ENCODE measurements at places on chromosomes 2 and 18.

DNA sequence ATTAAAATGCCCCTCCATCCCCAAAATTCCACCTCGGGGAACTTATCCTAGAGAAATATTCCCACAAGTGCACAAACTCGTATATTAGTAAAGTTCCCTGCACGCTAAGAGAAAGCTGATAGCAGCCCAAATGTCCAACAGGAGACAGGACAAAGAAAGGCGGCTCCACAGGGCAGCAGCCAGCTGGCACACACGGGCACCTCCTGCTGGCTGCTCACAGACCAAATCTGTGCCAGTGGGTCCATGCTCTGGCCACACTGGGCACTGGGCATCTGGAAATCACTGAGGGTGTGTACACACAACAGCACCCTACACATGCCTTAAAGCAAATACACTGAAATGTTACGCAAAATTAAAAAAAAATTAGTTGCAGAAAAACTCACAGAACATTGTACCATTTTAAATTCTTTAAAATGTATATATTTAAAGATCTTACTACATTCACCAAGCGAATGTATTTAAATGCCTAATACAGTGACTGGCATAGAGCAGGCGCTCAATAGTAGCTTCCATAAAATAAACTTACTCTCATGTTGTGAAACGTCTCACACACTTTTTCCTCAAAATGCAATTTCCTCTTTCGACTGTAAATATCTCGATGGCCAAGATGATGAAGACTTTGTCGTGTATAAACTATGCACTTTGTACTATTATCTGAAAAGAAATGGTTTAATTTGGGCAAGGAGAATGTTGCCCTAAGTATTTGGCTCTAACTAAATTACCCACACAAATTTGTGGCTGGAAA is 19.4 kb downstream of the ZNF516 start:
- no peak for DNase-seq

DNA sequence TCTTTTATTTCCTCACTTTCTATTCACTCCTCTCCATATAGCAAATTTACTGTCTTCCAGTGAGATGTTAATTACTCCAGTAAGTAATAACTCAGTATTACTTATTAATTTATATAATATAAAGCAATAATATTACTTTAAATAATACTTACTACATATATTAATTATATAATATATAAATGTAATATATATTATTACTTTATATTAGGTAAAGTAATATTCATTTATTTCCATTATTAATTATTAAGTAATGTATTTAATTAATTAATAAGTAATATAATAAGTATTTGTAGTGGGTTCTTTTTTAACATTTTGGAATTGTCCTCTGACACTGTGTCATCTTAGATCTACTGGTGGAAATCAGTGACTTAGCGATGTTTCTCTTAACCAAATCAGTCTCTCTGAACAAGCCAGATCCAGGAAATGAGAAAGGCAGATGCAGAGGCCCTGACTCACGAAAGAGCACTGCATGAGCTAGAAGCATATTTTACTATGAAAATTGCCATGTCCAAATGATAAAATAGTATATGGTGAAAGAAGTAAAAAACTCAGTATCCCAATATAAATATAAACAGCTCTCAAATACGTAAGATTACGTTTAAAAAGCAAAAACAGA is 115.9 kb downstream of the DSEL start:
- no peak for DNase-seq

DNA sequence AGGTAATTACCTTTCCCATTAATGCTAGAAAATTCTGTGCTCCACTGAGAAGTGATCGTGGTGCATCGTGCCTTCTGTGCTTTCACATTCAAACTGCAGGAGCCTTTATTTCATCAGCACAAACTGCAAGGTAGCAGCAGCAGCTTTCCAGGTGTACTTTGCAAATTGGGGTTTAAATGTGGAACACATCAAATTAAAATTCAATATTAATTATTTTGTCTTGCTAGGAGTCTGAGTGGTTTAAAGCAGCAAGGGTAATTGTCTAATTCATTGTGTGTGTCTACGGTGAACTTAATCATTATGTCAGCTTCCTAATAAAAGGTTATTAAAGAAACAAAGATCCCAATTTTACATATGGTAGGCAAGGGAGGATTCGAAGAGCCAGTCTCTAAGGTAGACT is 180.8 kb upstream of the ATP5MC3 start:
- no peak for DNase-seq

DNA sequence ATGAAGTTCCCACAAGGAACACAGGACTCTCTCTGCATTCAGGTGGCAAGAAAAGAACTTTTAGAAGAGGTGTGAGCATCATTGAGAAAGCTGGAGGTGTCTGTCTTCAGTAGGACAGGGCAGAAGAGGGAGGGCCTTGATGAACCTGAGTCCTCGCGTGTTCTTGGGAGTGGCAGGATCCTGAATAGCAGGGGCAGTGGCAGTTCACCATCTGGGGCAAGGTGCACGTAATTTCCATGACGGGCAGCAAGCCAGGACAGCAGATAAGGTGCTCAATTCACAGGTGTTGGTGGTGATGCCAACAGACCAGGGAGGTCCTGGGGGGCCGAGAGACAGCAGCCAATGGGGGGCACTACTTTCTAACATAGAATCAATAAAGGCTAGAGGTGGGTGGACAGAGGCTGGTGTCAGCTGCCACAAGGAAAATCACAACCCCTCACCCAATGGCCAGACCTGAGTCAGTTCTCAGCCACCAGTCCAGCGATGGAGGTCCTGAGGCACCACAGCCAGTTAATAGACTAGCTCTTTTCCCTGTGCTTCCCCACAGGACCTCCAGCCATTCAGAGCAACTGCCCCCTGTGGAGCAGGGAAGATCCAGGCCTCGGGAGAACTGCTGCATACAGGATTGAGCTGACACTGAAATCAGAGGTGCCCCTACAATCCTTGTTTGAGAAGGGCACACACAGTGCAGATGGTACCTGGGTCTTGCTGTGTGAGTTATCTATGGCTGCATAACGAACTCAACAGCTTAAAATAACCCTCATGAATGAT is 10.9 kb upstream of the HDAC4 start:
- DNase-seq = no peak

- DNase-seq = no peak
These were observed 179.6 kb downstream of the TPGS2 start for GRCh38 chr18:36649205-36649604.

GRCh38 chr2:44869761-44870160 is 71.7 kb upstream of the SIX3 start:
- DNase-seq = no peak

DNA sequence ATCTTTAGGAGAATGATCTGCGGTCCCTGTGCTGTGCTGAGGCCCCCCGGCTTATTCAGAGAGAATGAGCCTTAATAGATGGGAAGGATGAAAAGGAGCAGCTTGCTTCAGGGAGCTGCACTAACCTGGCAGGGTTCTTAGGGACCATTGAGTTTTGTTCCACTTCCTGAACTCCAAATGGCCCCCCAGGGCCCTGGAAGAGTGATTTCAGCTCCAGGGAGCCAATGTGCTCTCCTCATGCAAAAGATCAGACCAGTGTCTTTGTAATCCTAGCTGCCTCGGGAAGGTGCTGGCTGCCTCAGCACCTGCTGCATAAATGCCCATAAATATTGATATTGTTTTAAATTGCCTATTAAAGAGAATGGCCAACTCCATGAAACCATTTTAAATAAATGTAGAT is 210.2 kb downstream of the NCK2 start:
- no peak for DNase-seq

- DNase-seq = no peak
These were observed 10.4 kb upstream of the DNAH7 start for GRCh38 chr2:196079052-196079451.

DNA sequence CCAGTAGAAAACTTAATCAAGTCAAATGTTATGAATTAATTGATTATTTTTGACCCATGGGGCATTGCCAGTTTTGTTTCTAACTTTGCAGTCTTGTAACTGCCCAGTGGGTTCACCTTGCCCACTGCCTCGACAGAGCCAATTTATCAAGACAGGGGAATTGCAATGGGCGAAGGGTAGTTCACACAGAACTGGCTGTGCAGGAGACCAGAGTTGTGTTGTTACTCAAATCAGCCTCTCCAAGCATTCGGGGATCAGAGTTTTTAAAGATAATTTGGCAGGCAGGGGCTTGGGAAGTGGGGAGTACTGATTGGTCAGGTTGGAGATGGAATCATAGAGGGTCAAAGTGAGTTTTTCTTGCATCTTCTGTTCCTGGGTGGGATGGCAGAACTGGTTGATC is 168.5 kb upstream of the COPS8 start:
- no peak for DNase-seq

GRCh38 chr18:23626451-23627279 is 36.0 kb downstream of the ANKRD29 start:
- no peak for DNase-seq

DNA sequence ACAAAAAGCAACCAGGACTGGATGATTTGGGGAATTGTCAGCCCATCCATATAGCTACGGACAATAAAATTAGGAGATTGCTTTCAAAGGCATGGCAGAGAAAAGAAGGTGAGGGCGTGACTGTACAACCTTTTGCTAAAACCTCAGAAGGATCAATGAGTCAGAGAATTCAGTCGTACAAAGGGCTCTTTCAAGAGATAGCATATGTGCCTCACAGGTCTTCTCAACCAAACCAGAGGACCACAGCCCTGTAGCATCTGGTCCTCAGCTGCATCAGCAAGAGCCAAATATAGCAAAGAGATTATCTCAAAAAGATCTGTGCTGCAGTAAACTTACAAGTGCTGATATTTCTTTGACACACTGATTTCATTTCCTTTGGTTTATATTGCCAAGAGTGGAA is 149.9 kb upstream of the RAB6C start:
- DNase-seq = no peak

DNA sequence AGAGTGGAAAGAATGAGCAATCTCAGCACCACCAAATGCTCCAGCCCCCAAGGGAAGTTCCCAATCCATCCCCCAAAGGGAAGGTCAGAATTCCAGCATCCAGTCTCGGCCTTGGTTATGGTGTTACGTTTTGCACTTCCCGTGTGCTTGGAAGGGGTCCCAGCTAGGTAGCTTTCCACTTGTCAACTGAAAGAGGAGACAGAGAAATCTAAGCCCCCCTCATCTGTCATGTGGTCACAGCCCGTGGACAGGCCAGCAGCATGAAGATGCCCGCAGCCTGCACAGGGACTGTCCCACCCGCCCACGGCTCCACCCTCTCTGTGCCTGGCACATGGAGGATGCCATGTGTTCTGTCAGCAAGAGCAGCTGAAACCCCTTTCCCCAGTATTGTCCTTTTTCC is 32.1 kb downstream of the RHOB start:
- no peak for DNase-seq

DNA sequence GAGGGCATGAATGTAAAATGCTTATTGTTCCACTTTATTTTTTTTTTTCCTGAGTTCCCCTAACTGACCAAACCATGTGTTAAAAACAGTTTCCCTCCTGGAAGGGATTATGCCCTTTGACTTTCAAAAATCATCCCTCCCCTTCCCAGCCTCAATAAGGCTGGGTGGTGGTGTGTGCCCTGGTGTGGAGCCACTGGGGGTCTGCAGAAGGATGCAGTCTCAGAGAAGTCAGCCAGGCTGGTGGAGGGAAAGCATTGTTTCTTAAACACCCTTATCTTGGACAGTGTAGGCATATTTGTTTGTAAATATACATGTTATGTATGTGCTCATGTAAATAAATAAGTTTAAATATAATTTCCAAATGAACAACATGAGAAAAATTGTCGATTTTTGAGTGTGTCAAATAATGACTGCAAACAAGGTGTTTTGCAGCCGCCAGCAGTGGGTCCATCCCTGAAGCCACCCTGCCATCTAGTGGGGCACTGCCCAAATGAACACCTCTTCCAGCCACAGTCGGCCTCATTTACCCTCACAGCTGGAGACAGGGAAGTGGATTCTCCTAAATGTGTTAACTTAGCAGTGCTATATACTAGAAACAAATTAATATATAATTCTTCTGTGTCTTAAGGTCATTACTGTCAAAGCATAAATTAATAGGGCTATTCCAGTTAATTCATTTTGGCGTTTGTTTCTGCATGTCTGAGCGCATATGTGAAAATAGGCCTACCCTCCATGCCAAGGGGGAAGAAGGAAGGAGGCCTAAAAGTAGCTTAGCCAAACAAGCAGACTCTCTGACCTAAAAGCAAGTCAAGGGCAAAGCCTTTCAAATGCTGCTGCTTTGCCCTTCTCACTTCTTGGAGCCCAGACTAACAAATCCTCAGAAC is 209.6 kb upstream of the PIK3C3 start:
- DNase-seq = no peak

DNA sequence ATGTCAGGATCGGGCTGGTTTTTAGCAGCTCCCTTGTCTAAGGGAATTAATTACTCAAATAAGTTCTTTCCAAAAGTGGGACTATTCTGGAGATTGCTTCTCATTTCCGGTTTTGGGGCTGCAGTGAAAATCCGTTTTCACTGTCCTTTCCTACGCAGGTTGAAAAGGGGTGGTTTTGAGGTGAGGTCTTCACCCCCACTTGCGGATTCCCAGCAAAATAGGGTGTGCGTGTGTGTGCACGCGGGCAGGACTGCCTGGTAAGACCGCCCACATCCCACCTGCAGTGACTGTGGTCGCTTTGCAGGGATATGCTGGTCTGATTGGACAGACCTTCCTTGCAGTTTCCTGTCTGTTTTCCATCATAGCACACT is 472 bp upstream of the PLEKHM3 start:
- DNase-seq = peak; percentile 5

GRCh38 chr2:120738786-120739437 is 3.2 kb downstream of the GLI2 start:
- DNase-seq = no peak

- DNase-seq = no peak
These were observed 233.0 kb downstream of the TFCP2L1 start for GRCh38 chr2:121052023-121052422.

- no peak for DNase-seq
These were observed 1.5 kb downstream of the PXDN start for GRCh38 chr2:1742681-1743395.

DNA sequence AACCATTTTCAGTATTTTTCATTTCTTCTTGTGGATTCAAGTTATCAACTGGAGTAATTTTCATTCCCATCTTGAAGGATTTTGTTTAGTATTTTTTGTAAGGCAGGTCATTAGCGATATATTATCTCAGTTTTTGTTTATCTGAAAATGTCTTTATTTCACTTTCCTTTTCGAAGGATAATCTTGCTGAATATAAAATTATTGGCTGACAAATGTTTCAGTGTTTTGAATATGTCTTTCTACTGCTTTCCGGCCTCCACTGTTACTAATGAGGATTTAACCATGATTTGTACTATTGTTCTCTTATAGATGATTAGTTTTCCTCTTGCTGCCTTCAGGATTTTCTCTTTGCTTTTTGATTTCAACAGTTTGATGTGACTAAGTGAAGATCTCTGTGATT is 58.3 kb upstream of the ZNF396 start:
- DNase-seq = no peak

GRCh38 chr2:196725218-196725617 is 74.3 kb downstream of the GTF3C3 start:
- DNase-seq = no peak

GRCh38 chr2:177783091-177783490 is 289.5 kb downstream of the PDE11A start:
- no peak for DNase-seq

- no peak for DNase-seq
These were observed 154.4 kb upstream of the CREB1 start for GRCh38 chr2:207375207-207375875.

GRCh38 chr18:29874519-29875098 is 1167.9 kb downstream of the DSC3 start:
- no peak for DNase-seq
